Femur (tissue), 1 donor: ENCODE measurements at places on chromosomes 6 and 20.

GRCh38 chr6:20916086-20916485 lies 381.8 kb downstream of the CDKAL1 start:
- no peak for DNase-seq

DNA sequence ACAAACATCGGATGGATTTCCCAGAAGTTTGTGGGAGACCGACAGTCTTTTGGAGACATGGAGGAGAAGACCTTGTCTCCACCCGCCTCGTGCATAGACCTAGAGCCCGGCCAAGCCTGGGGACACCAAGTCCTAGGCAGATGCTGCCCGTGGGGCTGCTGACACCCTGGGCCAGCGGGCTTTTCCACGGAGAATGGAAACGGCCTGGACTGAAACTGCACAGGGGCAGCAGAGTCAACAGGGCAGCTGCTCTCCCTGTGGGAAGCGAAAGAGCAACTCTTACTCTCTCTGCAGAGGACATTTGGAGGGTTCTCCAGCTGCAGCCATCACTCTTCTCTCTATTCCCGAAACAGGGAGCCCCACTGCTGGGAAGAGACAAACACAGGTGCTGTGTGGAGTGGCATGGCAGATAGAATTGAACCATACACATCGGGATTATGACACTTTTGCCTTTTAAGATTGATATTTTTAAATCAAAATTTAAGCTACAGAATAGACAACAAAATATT lies 401.2 kb downstream of the THBS2 start:
- no peak for DNase-seq

DNA sequence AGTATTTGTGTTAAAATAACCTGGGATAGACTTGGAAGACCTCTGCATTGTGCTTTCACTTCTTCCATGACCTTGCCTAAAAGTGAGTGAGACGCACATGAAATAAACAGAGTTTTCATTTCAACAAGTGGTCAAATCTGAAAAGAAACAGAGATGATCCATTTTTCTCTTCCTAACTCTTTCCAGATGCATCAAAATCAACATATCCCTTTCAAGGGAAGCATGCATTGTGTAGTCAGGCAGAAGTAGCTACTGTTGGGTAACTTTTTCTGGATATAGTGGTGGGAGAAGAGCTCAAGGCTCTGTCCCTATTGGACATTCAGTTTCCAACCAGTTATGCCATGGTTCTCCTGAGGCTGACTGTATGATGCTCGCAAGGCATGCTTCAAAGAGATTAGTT lies 233.0 kb upstream of the JAG1 start:
- DNase-seq, result no peak

GRCh38 chr20:10247440-10247839 lies 28.8 kb downstream of the SNAP25 start:
- no peak for DNase-seq

GRCh38 chr6:45541934-45542333 lies 164.2 kb upstream of the SUPT3H start:
- no peak for DNase-seq

GRCh38 chr6:128339635-128340450 lies 180.6 kb downstream of the PTPRK start:
- no peak for DNase-seq

- DNase-seq, result no peak
These were observed 687 bp upstream of the HTR1B start for GRCh38 chr6:77463861-77464494.

DNA sequence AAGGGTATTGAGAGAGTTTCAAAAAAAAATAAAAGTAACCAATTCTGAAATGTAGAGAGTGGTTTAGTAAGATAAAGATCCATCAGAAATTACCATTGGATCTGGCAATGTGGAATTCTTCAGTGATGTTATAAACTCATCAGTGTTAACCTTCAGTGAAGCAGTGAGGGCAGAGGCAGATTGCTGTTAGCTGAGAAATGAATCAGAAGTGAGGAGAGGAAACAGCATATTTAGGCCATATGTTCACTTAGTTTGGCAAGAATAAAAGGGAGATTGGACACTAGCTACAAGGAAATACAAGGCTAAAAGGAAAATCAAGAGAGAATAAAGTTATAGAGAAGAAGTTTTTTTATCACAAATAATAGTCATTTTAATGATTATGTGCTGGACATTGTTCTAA lies 9.6 kb downstream of the KCNQ5 start:
- no peak for DNase-seq

DNA sequence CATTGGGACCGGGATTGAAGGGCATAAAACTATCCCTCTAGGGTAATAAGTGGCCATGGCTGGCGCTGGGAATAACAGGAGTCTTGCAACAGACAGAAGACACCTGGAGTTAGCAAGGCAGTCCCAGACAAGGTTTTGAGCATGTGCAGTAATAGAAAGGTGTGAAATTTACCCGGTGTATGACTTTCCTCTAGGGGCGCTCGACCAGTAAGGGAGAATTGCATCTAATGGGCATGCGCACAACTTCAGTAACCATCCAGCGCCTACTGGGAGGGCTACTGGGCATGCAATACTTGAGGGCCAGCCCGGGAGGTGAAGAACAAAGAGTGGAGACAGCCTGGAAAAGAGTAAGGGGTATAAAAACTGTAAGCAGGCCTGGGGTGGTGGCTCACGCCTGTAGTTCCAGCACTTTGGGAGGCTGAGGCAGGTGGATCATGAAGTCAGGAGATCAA lies 32.7 kb downstream of the SERPINB6 start:
- no peak for DNase-seq

DNA sequence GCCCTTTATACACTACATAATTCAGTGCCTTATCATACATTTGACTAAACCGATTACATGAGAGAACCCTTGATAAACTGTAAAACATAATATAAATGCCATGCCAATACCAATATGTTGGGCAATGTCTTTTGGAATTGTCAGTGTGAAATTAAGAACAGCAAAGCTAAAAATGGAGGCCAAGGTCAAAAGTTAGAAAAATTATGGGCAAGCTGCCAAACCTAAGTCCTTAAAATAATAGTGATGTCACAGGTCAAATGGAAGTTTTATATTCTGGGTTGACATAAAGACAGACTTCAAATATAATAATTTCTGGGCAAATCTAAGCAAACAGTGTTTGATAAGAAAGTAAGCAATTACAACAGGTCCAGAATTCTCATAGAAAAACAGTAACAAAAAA lies 696.7 kb downstream of the RNF144B start:
- DNase-seq, result no peak

- DNase-seq, result no peak
These were observed 115.7 kb upstream of the PRND start for GRCh38 chr20:4606051-4606450.

GRCh38 chr6:144845186-144845585 lies 560.1 kb downstream of the UTRN start:
- no peak for DNase-seq

DNA sequence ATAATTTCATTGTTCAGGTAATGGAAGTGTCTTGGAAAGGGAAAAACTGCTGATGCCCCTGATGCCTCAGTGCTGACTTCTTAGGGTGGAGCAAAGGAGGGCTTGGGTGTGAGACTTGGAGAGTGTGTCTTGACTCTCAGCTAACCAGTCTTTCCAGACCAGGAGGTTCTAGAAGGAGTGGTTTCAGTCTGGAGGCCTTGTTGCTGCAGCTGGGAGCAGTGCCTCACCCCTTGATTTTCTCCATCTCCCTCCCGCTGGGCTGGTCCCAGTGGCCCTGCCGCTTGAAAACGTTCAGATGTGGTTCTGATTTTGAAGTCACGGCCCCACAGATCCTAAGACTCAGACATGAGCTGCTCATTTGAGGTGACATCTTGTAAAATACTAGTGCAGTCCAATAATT lies 5.4 kb downstream of the DSP start:
- no peak for DNase-seq

DNA sequence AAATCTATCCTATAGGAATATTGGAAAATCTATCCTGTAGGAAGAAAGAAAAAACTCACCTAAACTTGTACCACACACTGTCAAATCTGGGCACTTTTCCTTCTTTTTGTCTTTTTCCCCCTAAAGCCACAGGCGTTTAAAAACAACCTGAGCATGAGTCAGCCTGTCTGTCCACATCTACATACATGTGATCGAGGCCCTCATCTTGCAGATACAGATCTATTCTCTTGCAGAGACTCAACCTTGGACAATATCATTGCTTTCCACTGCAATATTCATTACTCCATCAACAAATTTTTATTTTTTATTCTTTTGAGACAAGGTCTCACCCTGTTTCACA lies 95.9 kb upstream of the IYD start:
- no peak for DNase-seq

DNA sequence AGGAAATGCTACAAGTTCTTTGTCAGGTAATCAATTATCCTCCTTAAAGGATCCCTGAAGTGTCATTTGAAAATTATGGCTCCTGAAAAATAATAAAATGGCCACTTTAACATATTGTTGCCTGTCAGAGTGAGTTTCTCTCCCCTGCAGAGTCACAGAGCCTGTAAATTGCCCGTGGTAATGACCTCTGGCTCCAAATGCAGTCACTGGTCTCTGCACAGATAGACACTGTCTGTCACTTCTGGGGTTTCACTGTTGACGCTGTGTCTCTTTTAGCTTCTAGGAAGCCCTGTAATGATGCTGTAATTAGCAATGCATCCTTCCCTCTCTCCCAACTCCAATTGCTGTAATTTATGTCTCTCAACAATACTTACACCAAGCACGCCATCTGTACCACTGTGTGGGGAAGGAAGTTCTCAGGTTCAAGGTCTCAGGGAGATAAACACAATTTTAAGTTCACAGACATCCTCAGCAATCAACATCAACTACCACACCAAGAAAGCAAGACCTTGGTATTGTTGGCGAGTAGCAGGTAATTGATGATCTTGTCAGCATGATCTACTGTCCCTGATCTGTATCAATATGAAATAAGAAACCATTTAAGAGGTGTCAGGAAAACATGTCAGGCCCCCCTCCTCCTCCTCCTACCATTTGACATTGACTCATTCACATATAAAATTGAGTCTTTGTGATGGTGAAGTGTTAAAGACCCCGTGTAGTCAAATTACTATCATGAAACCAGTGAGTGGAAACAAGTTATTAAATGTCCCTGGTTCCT lies 91.2 kb upstream of the SULF2 start:
- DNase-seq, result no peak

DNA sequence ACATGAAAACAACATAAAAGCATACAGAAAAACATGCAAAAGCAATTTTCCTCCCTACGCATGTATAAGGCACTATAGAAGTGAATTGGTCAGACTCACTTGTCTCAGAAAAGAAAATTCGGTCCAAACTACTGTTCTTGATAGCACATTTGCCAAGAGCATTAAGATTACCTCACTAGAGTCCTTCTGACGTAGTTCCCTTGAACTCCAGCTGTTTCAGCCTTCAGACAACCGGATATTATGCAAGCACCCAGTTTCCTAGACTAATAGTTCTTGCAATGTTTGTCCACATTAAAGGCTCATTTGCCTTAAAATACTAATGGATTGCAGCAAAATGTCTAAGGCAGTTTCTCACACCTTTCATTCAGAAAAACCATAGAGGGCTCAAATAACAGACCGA lies 2.5 kb upstream of the CASS4 start:
- DNase-seq, result no peak

GRCh38 chr6:87444362-87444761 lies 28.4 kb upstream of the SLC35A1 start:
- DNase-seq, result no peak

DNA sequence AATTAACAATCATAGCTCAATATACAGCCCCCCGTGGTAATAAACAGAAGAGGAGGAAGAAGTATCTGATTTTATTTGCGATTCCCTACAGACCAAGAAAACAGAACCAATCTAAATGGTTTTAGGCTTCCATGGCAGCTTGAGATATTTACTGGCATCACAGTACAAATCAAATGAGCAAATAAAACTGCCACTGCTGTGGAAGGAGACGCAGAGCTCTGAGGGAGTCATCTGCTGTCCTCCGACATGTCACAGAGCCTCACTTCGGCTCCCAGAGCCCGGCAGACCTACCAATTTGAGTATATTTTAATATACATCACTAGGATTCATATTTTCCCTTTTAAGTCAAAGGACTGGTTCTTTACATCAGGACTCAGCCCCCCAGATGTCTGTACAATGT lies 145.2 kb upstream of the KCNQ5 start:
- no peak for DNase-seq

- DNase-seq, result no peak
These were observed 32.9 kb downstream of the ZBTB2 start for GRCh38 chr6:151358475-151358874.

DNA sequence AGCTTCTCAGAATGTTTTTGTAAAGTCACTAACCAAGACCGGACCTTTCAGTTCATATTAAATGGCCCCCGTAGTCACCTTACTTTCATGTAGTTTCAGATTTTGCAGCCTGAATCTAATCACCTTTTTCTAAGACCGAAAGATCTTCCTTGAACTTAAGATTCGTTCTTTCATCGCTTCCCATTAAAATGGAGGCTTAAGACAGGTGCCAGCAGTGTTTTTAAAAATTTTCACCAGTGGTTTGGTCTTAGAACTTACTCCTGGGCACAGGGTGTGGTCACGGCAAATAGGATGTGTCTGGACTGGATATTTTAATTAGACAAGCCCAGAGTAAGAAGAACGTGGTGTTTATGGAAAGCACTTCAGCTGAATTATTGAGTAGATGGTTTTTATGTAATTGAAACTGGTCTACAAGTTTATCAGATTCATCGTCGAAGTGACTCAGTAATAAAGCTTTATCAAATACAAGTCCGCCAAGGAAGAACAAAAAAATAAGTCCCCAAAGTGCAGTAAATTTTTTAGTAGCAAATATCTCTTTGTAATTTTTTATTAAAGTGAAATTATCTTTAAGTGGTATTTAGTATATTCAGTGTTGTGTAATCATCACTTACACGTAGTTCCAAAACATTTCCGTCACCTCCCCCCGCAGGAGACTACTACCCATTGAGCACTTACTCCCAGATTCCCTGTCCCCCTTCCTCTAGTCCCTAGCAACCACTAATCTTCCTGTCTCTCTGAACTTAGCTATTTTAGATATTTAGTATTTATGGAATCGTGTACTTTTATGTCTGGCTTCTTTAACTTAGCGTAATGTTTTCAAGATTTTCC lies 868 bp downstream of the SRSF3 start:
- peak; percentile 60 for DNase-seq

DNA sequence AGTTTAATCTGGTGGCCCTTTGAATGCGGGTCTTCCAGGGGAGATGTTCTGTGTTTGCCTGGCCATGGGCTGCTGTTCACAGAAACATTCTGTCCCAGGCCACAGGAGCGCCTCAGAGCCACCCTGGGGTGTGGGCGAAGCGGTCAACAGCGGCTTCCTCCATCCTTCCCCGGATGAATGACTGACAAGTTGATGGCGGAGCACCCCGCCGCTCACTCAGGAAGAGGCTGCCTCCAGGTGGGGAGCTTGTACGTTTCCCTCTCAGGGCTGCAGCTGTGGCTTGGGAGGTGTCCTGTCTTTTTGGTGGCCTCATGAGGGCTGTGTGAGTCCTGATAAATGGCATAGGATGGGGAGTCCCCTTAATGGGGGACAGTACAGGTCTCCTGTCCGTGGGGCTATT lies 178.4 kb downstream of the NRN1 start:
- no peak for DNase-seq
